ENCODE measurements at places on chromosomes 4 and X.

- DNase-seq: no peak
Measured at GRCh38 chrX:116975517-116975916, 512.7 kb upstream of the CT83 start.

GRCh38 chr4:26490111-26490959, at the start of gene CCKAR:
TSS of gene CCKAR (minus strand) at chr4:26490484. CDS start at chr4:26490267, 217 bp downstream.
- no peak for DNase-seq

DNA sequence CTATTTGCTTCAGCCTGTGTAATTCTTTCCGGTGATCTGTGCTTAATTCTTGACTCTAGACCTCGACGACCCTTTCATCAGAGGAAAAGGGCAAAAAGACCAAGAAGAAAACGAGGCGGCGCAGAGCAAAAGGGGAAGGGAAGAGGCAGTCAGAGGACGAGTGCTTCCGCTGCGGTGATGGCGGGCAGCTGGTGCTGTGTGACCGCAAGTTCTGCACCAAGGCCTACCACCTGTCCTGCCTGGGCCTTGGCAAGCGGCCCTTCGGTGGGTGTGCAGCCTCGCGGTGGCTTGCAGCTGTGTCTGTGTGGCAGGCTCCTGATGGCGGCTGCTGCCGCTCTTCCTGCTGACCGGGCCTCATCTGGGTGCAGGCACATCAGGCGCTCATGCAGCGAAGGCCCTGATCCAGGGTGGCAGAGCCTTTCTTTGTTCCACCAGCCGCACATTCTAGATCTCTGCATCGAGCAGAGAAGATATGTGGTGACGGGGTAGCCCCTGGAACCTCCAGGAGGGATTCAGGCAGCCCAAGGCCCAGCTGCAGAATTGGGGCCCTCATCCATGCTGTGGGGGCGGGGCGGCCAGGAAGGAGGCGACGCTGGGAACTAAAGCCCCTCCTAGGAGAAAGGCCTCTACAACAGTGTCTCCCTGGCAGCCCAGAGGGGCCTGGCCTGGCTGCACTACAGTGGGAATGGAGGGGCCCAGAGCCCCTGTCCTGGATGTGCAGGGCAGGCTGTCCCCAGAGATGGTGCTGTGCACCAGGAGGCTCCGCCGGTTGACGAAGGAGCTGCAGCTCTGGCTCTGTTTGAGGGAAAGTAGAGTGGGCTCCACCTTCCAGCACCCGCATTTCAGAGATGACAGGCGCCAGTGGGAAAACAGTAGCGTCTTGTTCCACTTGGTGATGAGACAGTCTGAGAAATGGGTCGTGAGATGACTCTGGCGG, 32.1 kb downstream of the NELFA start:
- no peak for DNase-seq

DNA sequence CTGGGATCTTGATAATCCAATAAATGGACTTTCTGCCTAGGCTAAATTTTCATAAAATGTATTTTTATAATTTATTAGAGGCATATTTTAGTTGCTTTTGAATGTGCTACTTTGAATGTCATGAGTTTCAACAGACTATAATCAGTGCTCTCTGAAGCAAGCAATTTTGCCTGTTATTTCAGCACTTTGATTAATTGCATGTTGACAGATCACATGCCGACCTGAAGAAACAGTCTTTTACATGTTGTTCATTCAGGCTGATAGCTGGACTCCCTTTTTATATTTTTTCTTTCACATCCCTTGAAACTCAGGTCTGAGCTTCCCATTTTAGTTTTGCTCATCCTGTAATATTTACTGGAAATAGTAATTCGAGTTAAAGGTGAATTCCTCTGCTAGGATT, 341.0 kb downstream of the NAP1L3 start:
- no peak for DNase-seq

GRCh38 chr4:184479516-184479950, 5.2 kb upstream of the IRF2 start:
- DNase-seq: no peak

Measured in RCC 7860 (cell line).